ENCODE measurements at places on chromosomes 7 and 10.

GRCh38 chr10:81995254-81995653 is 120.3 kb downstream of the NRG3 start:
- no peak for DNase-seq

GRCh38 chr10:73859428-73859783 is 14.9 kb downstream of the CAMK2G start:
- DNase-seq: no peak

GRCh38 chr7:120588416-120588815 is 269.5 kb downstream of the TSPAN12 start:
- no peak for DNase-seq

- no peak for DNase-seq
Observed at GRCh38 chr7:34157137-34157536, 251.8 kb downstream of the BMPER start.

DNA sequence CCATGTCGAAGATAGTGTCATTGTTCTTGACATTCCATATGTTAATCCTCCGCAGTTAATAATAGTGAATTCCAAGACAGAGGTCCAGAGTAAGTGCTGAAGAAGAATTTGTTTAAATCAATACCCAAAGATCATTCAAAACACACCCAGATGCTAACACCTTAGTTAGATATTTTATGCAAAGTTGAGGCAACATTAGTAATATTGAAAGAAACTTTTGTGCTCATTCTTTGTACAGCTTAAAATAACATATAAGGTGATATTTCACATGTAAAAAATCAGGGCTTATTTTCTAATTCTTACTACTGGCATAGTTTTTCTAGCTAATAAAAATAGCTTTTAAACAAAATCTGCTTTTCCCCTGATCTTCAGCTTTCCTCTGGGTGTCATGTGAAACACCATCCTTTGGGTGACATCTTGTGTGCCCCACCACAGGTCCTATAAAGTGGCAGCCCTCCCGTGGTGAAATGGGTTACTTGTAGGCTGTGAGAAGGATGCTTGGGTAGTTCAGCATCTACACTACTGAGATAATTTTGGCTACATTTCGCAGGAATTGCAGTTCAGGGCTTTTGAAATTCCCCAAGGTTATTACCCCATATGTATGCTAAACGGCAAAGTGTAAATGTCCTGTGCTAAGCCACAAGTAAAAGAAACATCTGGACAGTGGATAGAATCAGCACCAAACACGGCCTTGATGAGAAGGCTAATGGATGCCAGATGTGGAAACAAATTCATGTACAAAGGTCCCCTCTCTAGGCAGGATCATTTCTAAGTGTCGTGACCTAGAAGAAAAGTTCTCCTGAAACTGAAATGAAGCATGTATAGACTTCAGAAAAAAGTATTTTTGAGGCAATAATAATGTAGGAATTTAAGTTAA is 105.4 kb downstream of the GRM3 start:
- no peak for DNase-seq
